Chondrocyte (in vitro differentiated cells): ENCODE measurements at places on chromosomes 4 and X.
A peak's percentile ranks its signal among the peaks of the same experiment; 100 is the strongest.

DNA sequence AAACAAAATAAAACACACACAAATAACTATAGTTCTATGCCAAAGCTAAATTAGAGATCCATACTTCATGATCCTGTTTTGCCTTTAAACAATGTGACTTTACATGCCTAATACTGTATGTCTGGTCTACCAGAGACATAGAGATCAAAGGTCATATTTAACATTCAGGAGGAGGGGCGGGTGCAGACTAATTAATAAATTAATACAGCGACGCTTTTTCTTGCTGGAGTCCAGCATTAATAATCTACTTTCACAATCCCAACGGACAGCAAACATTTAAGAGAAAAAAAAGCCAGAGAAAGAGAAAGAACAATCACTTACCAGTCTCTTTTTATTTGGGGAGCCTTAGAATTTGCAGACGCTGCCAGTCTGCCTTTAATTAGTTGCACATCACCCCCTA, 509 bp downstream of the CXXC4 start:
- no peak overlapping the region for H3K27ac ChIP-seq
- DNase-seq = no peak
- H3K4me3 ChIP-seq = peak overlapping the region; percentile 86
- no peaks in the 10 kb centered on the region for H3K36me3 ChIP-seq

DNA sequence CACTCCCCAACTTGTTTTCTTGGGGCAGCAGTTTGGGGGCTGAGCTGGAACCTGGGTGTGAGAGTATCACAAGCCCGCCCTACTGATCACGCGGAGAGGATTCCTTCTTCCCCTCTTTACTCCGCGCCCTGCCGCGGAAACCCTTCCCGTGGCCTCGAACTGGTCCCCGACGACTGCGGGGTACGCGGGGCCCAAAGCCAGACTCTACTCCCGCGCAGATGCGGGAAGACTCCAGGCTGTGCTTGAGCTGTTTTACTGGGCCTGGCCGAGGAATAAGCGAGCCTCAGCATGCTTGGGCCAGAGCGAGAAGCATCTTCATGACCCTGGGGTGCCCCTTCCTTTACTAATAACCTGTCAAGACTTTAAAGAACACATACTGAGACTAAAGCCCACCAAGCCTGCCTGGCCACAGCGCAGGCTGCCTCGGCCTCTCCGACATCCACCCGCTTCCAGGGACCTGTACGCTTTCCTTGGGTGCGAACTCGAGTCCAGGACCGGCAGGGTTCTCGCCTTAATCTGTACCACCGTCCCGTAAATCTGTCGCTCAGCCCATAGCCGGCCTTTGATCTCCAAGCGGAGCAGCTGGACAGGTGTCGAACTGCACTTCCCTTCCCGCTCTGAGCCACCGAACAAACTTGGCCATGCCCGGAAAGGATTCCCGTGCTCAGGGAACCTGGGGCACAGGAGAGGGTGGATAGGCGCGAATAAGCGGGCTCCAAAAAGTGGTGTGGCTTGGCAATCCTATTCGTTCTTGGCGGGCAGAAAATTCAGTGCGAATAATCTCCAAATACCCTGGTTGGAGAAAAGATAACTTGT, 55.0 kb upstream of the TMEM33 start:
- no peak overlapping the region for H3K4me3 ChIP-seq
- no peak for DNase-seq
- peaks cover 86% of the 10 kb centered on the region for H3K27me3 ChIP-seq

GRCh38 chr4:16722416-16722815, 176.0 kb downstream of the LDB2 start:
- no peaks in the 10 kb centered on the region for H3K27me3 ChIP-seq
- no peak overlapping the region for H3K4me3 ChIP-seq
- H3K27ac ChIP-seq = no peak overlapping the region
- no peaks in the 10 kb centered on the region for H3K36me3 ChIP-seq

DNA sequence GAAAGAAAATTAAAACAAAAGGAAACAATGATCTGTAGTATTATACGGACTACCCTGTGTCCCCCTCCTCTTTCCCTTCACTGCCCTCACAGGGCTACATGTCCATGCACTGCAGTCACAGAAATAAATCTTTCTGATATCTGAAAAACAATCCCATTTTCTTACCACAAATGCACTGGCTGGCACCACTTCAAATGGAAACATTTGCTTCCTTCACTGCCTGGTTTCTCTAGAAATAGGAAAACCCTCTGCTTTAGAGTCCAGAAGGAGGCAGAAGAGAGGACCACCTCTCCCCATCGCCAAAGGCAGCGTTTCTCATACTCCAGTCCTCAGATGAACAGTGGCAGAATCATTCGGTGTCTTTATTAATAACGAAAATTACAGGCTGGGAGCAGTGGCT, 98.2 kb downstream of the GRIA3 start:
- H3K4me3 ChIP-seq = no peak overlapping the region
- H3K4me1 ChIP-seq = no peaks in the 10 kb centered on the region
- DNase-seq = no peak
- no peak overlapping the region for H3K27ac ChIP-seq

DNA sequence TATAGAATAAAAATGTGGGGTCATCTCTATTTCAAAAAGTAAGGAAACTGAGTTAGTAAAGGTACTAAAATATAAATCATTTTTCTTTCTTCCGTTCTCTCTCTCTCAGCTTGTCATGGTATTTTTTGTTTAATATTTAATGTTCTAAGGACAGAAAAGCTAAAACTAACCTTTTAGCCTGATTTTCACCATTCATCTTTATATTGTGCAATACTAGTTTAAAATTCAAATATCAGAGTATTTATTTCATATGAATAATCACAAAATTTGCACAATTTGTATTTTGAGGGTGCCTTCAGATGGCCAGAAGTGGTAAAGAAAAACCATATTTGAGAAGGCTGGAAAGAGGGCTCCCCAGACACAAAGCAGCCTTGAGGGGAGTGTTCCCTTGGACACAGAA, 197.6 kb upstream of the AR start:
- no peak overlapping the region for H3K4me3 ChIP-seq
- no peaks in the 10 kb centered on the region for H3K4me1 ChIP-seq
- no peaks in the 10 kb centered on the region for H3K27me3 ChIP-seq
- H3K27ac ChIP-seq = no peak overlapping the region

DNA sequence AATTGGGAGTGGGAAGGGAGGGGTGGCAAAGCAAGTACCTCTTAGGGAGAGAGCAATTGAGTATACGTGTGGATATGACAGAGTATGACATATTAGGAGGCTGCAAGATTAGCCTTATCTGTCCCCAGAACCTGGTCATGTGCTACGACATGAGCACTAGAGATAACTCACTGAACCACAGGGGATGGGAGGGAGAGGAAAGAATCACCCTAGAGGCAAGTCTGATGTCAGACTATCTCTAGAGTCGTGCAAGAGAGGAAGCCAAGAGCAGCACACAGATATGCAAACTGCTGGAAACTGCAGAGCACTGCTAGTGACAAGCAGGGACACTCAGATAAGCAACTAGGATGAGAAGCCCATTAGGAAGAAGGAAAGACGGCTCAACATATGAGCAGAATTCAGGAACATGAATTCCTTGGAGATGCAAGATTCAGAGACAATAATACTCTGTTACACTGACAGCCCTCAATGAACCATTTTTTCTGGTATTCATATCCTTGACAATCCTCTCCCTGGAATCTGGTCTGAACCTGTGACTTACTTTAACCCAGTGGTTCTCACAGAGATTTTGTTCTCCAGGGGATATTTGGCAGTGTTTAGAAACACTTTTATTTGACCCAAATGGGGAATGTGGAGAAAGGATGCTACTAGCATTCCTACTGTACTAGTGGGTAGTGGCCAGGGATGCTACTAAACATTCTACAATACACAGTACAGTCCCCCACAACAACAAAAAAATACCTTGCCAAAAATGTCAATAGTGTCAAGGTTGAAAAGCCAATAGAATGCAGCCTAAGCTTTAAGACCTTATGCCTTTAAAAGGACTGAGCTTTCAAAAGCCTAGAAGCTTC, 84.0 kb upstream of the BMP2K start:
- peaks cover 26% of the 10 kb centered on the region for H3K4me1 ChIP-seq
- no peak for DNase-seq
- no peaks in the 10 kb centered on the region for H3K36me3 ChIP-seq
- H3K4me3 ChIP-seq = no peak overlapping the region
- H3K27me3 ChIP-seq = no peaks in the 10 kb centered on the region
- H3K27ac ChIP-seq = no peak overlapping the region

GRCh38 chr4:40056716-40057585, at the start of gene N4BP2:
N4BP2 (plus strand) TSS chr4:40056850; CDS start chr4:40097341, 40,491 bp downstream.
- H3K27ac ChIP-seq = peak within 1 kb of the TSS; percentile 99
- peaks cover 15% of the 10 kb centered on the region for H3K4me1 ChIP-seq
- DNase-seq = peak; percentile 90
- H3K36me3 ChIP-seq = no peaks in the 10 kb centered on the region
- peak within 1 kb of the TSS; percentile 91 for H3K4me3 ChIP-seq

DNA sequence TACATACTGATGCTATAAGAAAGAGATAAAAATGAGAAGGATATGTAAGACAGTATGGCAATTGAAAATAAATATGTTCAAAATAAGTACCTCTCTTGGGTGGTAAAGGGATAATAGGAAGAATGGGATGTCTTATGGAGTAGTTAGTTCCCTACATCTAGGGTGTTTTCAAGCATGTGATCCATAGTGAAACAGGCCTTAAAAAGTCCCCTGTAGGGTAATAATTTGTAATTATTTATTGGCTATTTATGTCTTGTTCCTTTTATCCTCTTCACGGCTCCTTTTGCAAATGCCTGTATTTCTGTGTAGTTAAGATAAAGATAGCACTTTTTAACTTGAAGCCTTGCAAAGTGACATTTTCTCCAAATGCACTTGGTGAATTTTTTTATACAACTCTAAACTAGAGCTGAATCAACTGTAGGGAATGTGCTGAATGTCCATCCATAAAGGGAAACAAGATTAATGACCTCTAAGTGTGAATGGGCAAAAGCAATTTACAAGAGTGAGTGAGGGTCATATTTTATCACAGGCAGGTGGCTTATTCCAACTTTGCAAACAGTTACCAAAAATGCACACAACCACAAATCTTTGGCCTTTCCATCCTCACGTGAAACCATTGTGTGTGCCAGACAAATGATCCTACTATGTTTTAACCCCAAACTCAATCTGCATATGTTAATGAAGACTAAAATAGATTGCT, 299.0 kb downstream of the KCNIP4 start:
- H3K4me1 ChIP-seq = no peaks in the 10 kb centered on the region
- peaks cover 3% of the 10 kb centered on the region for H3K27me3 ChIP-seq
- no peak overlapping the region for H3K4me3 ChIP-seq
- no peak overlapping the region for H3K27ac ChIP-seq

DNA sequence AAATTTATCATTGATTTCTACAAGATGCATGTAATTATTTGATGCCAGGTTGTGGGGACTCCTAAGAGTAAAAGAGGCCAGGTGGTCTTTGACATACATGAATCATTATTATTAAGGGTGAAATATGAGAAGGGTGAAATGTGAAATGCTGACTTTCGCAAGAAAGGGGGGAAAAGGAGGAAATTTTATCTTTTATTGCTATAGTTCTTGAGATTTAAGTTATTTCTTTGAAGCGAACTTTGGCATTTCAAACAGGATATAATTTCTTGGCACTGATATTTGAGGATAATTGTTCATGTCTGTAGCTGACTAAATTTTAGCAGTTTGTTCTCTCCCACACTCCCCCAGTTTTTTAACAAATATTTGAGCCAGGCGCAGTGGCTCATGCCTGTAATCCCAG, 80.1 kb downstream of the TMEM131L start:
- no peaks in the 10 kb centered on the region for H3K36me3 ChIP-seq
- H3K27me3 ChIP-seq = no peaks in the 10 kb centered on the region
- H3K4me3 ChIP-seq = no peak overlapping the region
- H3K27ac ChIP-seq = no peak overlapping the region
- no peak for DNase-seq

- no peak overlapping the region for H3K27ac ChIP-seq
- no peaks in the 10 kb centered on the region for H3K36me3 ChIP-seq
- no peak overlapping the region for H3K4me3 ChIP-seq
- peaks cover 25% of the 10 kb centered on the region for H3K27me3 ChIP-seq
- no peak for DNase-seq
Measured at GRCh38 chrX:124388562-124388961, 42.2 kb downstream of the SH2D1A start.

GRCh38 chrX:46961574-46962283, 49.5 kb downstream of the JADE3 start:
- no peak for DNase-seq
- H3K4me1 ChIP-seq = peaks cover 24% of the 10 kb centered on the region
- no peak overlapping the region for H3K4me3 ChIP-seq
- no peak overlapping the region for H3K27ac ChIP-seq

DNA sequence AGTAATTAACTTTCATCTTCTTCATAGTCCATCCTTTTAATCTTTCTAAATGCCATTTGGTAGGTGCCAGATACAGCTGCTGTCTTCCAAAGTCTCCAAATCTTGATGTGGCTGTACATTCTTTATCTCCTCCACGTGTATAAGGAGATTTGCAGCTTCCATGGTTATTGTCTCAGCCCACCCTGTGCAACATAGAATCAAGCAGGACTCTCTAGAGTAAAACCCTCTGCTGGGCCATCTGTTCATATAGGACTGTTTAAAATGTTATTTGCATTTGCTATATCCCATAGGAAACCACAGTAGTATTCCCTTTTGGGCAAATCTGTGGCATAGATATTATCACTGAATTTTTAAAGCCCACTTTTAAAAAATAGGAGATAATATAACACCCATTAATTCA, 527.2 kb upstream of the EPHA5 start:
- H3K4me3 ChIP-seq = no peak overlapping the region
- no peak overlapping the region for H3K27ac ChIP-seq
- no peaks in the 10 kb centered on the region for H3K36me3 ChIP-seq
- H3K4me1 ChIP-seq = no peaks in the 10 kb centered on the region

DNA sequence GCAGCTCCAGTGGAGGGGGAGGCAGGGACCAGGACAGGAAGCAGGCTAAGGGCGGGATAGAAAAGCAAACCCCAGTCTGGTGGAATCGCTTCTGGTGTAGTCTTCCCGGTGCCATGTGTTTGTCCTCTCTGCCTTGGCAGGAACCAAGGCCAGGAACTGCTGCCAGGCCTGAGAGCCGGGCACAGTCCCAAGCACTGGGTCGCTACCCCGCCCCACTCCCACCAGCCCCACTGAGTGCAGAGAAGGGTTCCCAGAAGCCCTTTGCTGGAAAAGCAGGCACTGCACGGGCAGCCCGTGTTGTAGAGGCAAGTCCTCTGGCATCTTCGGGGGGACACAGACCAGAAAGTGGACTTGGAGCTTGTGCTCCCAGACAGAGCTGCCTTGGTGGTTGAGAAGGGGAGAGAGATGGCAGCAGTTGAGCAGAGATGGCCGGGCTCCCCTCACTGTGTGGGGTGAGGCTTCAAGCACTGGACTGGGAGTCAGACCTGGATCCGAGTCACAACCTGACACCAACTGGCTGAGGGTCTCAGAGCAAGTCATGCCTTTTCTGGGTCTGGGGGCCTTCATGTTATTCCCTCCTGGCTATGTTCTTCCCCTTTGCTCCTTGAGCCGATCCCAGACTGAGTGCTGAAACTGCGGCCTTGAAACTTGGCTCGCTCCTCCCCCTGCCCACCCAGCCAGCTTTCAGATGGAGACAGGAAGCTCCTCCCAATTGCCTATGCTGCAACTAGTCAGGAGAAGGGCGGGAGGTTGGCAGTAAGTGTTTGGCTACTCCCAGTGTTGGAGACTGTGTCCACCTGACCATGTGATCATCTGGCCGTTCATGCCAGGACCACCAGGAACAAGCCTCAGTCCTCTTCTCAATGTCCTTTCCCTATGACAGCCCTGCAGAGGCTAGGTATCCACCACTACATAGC, 59.7 kb upstream of the MTM1 start:
- no peak overlapping the region for H3K27ac ChIP-seq
- H3K4me1 ChIP-seq = peaks cover 14% of the 10 kb centered on the region
- no peak for DNase-seq
- H3K27me3 ChIP-seq = no peaks in the 10 kb centered on the region
- H3K36me3 ChIP-seq = peaks cover 2% of the 10 kb centered on the region
- no peak overlapping the region for H3K4me3 ChIP-seq
